Hypothalamus (tissue), 51 donors: ENCODE measurements at places on chromosomes 6 and 20.
A peak's percentile ranks its signal among the peaks of the same experiment; 100 is the strongest.

DNA sequence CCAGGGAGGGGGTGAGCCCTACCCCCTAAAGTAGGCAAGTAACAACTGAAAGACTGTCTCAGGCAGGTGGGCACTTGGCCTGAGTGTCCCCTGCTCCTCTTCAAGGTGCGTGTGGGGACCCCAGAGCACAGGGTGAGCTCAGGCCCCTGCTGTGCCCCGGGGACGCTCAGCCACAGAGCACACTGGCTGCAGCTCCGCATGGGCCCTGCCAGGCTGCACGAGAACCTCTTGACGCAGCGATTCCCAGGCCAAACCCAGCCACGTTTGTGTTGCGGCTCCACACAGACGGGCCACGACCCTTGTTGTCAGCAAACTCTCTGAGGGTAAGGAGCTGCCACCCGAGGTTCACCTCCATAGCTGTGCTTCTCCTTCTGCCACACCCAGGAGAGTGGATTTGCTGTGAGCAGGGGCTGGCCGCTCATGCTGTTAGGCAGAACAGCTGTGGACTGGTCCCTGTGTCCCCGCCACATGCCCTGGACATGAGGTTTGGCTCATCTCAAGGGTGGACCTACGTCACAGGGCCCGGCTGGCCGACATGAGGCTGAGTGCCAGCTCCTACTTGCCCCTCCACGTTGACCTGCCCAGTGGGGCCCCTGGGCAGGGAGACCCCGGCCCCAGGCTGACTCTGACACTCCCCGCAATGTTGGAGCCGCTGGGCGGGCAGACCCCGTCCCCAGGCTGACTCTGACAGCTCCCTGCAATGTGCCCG, 29.7 kb upstream of the GATA5 start:
- no peak for DNase-seq

DNA sequence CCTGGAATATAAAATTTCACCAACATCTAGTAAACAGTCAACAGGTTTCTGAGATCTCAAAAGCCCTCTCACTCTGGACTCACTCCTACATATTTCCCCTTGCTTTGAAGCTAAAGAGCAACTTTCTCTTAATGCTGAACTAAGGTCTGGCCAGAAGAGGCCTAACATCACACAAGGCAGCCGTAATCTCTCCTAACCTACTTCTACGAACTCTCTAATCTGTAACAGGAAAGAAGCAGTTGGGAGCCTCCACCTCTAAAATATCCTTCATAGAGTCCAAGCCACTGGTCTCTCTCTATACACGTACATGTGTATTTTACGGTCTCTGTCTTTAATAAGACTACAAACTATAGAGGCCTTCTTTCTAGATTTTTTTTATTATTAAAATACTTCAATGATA, 72.0 kb downstream of the REV3L start:
- no peak for DNase-seq

DNA sequence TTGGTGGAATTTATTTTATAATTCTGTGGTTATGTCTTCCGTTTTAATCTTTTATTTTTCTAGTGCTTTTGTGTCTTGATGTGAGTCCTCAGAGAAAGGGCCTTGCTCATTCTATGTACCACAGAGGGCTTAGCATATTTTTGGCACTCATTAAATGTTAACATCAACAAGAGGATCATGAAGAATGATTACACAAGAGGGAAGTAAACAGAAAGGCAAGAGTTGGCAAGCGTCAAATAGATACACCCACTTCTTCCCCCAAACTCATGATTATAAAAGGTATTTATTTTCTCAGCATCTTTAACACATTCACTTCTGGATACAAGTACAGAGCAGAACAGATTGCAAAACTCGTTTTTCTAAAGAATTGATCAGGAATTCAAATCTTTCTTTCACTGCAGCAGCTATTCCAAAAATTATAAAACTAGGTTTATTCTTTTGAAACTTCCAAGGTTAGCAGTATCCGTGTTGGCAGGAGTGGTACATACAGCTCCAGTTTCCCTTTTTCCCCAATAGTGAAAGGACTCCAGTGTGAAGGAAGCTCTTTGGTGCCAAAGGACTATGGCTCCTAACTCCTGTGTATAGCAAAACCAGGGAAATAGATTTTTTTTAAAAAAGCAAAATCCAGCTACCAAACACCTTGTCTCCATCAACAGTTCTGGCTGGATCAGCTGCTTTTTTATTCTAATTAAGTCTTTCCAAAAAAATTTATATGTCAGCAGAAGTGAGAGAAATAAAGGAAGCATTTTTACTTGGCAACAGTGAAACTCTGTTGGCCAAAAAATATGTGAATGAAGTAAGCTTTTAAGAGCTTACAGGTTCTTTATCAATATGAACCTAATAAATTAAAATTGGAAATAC, 221.9 kb downstream of the ADGRG6 start:
- DNase-seq, result no peak

GRCh38 chr6:7184502-7184901, 76.7 kb downstream of the RREB1 start:
- DNase-seq, result no peak

DNA sequence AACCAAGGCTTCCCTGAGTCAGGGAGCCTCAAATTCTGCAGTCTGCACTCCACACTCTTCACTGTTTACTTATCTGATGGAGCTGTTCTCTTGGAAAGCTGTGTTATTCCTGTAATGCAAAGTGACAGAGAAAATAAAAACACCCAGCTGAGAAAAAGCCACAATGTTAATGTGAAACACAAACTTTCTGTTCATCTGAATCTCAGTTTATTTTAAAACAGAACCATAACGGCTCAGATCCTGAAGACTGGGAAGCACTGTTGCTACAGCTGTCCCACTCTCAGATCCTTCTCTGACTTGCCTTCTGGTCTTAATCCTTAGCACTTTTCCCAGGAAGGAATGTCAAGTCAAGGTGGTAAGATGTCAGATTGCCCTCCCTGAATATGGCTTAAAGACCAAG, 736.6 kb downstream of the DHX35 start:
- no peak for DNase-seq

GRCh38 chr20:20407891-20408805, 40.2 kb downstream of the INSM1 start:
- no peak for DNase-seq

DNA sequence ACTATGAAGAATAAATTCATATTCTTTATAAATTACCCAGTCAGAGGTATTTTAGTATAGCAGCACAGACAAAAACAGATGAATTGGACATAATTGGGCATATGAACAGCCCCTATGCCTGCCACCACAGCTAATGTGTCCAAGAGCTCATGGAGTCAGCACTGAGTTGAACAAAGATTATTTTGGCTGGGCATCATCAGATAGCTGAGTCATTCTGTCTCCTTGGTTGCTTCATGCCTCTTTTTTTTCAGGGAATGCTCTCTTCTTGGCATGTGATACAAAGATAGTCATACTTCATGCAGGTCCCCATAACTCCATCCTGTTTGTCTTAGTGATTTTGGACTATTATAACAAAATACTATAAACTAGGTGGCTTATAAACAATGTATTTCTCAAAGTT, 275.6 kb downstream of the TENT5A start:
- no peak for DNase-seq

DNA sequence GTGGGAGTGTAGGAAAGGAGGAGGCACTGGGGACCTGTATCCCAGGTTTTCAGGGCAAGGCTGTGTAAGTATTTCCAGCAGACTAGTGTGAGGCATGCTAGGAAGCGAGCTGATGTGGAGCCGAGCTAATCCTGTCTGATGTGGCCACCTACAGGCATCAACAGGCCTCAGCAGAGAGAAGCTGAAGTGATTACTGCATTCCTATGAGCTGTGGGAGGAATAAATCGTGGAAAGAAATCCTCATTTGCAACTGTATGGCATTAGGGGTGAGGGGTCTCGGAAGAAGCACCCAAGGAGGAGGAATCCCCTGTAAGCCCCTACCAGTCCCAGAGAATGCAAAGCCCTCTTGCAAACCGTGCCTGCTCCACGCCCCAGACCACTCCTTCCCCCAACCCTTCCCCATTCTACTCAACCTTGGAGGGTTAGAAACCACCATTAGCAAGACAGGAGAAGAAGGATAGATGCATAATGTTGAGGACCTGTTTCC, 41.6 kb downstream of the C6orf15 start:
- DNase-seq, result peak; percentile 17

- no peak for DNase-seq
These were observed 98.7 kb downstream of the COL21A1 start for GRCh38 chr6:56148488-56149186.

GRCh38 chr20:59456342-59457279, 147.7 kb upstream of the PHACTR3 start:
- no peak for DNase-seq

DNA sequence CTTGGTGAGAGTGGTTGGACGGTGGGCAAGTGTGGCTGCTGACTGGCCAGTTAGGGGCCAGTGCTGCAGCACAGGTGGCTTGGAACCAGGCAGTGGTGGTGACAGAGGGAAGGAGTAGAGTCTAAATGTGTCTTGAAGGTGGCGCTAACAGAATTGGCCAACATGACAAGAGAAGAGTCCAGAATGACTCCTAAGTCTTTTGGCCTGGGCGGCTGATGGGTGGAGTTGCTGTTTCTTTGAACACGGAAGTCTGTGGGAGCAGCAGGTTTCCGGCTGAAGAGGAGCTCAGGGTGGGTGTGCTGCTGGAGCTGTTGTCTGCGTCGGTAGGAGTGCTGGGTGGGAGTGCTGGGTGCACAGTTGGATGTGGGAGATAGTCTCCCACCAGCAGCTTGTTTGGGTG, 10.1 kb downstream of the LSM14B start:
- DNase-seq, result no peak

DNA sequence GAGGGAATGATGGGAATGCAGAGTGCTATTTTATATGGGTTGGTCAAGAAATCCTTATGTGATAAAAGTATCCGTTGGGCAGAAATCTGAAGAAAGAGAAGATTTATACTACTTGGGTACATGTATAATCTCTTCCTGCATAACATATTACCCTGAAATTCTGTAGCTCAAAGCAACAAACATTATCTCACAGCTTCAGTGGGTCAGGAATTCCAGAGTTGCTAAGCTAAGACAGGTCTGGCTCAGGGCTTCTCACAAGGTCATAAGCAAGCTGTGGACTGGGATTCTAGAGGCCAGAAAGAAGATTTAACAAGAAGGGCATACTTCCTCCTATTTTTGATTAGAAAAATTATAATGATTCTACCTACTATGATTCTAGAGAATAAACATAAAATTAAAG, 172.5 kb upstream of the THEMIS start:
- DNase-seq, result no peak

DNA sequence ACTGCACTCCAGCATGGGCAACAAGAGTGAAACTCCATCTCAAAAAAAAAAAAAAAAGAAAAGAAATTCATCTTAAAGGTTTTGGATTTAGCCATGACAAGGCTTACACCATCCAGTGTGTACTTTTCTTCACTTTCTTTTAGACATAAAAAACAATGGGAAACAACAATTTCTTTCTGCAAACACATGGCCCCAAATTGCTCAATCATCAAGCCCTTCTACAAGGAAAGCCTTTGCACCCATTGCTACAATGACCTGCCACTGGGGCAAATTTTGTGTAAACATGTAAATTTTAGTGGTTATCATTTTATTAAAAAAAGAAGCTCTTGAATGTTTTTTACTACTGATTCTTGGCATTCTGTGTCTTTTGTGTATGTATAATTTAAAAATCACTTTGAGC, 131.8 kb upstream of the QKI start:
- DNase-seq, result no peak

GRCh38 chr6:152154559-152155356, 347.3 kb downstream of the ESR1 start:
- DNase-seq, result no peak

GRCh38 chr6:110652520-110652919, 162.7 kb downstream of the CDK19 start:
- DNase-seq, result no peak

GRCh38 chr6:89350281-89350966, 2.1 kb downstream of the UBE2J1 start:
- no peak for DNase-seq

DNA sequence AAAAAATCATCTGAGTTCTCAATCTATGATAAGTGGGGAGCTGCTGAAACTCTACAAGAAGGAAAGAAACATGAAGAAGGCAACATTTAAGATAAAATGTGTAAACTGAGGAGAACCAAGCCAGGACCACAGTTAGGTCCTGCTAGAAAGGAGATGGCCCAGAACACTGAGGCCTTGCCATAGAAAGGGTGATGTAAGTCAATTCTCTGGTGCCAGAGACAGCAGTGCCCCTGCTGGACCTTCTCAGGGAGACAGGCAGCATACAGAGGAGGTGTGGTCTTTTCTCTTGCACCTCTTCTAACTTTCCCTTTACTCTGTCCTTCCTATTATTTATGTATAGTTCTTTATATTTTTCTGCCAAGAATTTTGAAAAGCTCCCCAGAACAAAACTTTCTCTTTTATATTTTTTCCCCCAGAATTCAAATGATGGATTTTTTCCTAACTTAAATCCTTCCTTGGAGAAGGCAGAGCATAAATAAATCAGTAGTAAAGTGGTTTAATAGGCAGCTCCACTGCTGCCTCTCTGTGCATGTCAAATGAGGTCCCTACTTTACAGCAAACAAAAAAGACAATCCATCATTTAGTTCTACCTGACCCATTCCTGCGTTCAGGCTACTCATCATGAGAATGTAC, 9.0 kb downstream of the UQCC2 start:
- DNase-seq, result no peak

GRCh38 chr6:168887621-168888020, 366.0 kb downstream of the THBS2 start:
- DNase-seq, result no peak

DNA sequence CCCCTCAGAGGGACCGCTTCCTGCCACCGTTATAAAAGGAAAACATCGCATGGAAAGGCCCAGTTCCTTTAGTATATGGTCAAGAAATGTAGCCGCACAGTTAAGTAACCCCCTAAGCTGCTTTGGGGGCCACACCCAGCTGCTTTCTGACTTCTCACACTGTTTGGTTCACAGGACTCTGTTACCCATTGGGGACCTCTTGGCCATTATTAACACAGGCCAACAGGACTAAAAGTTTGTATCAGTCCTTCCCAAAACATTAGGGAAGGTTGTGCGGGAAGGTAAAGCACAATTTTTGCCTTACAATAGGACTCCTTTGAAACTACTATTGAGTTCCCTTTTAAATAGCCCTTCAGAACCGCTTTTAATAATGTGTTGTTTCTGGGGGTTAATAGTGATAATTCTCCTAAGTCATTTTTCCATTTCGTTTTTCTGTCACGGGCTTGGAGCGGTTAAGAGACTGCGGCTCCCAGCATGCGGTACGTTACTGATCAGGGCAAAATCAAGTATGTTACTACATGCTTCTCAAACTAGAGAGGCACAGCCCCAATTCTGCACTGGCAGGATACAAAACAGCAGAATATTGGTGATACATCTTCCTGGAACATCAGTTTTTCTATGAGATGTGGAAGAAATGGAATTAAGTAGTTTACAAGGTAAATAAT, 668 bp upstream of the RPP40 start:
- DNase-seq, result no peak

- no peak for DNase-seq
These were observed 796.5 kb downstream of the PRIM2 start for GRCh38 chr6:58113960-58114359.

DNA sequence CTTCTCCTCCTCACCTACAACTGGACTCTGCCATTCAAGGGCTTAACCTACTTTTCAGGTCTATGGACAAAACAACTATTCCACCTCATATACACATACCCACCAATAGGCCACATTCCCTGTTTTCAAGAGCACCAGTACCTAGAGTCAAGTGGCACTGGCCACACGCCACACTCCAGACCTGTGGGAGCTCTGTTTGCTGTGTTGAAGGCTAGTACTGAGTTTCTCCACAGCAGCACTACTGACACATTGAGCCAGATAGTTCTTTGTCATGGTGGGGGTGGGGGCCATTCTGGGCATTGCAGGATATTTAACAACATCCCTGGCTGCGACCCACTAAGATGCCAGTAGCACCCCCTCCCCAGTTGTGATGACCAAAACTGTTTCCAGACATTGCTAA, 84.1 kb downstream of the RALGAPA2 start:
- no peak for DNase-seq
